NCI-H460 (cell line): ENCODE measurements at places on chromosomes 3 and 15.

GRCh38 chr15:76197703-76198455, 113.4 kb downstream of the ETFA start:
- DNase-seq = no peak

DNA sequence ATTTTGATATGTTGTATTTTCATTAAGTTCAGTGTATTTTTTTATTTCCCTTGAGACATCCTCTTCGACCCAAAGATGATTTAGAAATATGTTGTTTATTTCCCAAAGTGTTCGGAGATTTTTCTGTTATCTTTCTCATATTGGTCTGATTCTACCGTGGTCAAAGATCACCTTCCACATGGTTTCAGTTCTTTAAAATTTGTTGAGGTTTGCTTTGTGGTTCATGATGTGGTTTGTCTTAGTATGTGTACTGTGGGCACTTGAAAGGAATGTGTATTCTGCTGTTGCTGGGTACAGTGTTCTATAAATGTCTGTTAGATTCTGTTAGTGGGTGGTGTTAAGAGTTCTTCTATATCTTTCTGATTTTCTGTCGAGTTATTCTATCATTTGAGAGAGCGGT, 103.4 kb upstream of the FHIT start:
- DNase-seq = no peak

GRCh38 chr3:136858381-136858780, 3.6 kb upstream of the NCK1 start:
- no peak for DNase-seq

DNA sequence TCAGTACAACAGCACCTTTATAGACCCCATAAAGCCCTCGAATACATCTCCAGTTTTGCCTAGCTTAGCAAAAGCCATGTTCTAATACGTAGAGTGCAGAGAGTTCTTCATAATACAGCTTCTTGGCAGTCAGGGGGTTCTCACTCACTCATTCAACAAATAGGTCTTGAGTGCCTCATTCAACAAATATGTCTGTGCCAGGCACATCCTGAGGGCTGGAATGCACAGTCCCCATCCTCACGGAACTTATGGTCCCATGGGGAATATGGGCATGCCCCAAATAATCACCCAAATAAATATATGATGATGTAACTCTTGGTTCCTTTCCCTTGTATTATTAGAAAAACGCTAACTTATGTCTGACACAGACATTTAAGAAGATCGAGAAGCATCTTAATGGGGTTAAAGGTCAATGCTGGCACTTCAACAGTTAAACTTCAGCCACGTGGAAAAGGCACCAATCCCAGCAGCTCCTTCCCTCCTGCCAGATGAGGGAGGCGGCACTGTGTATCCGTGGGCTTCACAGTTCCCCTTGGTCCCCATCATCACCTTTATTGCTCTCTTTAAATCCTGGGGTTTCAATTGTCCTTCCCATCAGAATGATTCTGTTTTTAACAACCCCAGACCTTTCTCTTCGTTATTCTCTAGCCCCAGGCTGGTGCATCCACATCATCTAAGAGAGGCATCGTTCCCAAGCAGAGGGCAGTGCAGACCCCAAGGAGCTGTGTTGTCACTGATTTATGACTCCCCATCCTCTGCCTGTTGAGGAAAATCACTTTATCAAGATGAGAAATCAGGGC, 18.9 kb upstream of the SEMA5B start:
- no peak for DNase-seq

- DNase-seq = peak; percentile 42
Measured at GRCh38 chr3:184289426-184289938, 9.6 kb upstream of the PSMD2 start.
